ENCODE measurements at places on chromosomes 3 and 15.

DNA sequence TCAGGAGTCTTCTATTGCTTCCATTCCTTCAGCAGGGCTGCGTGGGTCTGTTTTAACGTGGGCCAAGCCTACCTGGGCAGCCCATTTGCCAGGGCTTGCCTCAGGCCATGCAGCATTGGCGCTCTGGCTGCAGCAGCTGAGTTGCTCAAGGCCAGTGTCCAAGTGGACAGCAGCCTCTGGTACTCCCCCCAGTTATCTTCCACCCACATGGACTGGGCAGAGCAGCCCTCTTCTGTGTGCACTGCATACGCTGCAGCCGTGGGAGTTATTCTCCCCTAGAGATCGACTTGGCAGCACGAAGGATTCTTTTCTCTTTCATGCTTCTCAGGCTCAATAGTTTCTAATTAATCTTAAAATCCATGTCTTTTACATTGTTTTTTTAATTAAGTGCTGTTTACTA lies 6.9 kb upstream of the CAPN3 start:
- peaks cover 16% of the 10 kb centered on the region for H3K36me3 ChIP-seq
- H3K27ac ChIP-seq, result no peak overlapping the region
- no peak for DNase-seq
- no peaks in the 10 kb centered on the region for H3K27me3 ChIP-seq
- no peaks in the 10 kb centered on the region for H3K4me1 ChIP-seq

DNA sequence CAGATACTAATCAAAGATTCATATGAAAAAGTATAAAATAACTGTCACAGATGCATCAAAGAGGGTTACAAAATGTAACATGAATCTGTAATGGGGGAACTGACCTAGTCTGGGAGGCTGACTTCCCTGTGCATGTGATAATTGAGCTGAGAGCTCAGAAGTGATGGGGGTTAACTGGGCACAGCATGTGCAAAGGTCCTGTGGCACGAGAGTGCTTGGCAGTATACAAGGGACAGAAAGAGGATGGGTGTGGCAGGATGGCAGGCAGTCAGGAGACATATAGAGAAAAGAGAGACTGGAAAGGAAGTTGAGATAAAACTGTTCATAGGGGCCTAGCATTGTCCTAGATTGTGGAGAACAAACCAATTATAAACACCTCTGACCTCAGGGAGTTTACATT lies 47.8 kb upstream of the IREB2 start:
- H3K4me3 ChIP-seq, result no peak overlapping the region
- no peak overlapping the region for H3K27ac ChIP-seq
- no peak for DNase-seq
- no peaks in the 10 kb centered on the region for H3K4me1 ChIP-seq

GRCh38 chr15:44662478-44663409 lies 718 bp downstream of the SPG11 start:
- H3K4me3 ChIP-seq, result peak overlapping the region; percentile 98
- H3K27me3 ChIP-seq, result no peaks in the 10 kb centered on the region
- peak overlapping the region; percentile 98 for H3K27ac ChIP-seq
- H3K36me3 ChIP-seq, result peaks cover 53% of the 10 kb centered on the region
- DNase-seq, result peak; percentile 83

GRCh38 chr3:132290833-132291232 lies 26.4 kb upstream of the ACP3 start:
- no peak overlapping the region for H3K4me3 ChIP-seq
- no peak for DNase-seq
- no peaks in the 10 kb centered on the region for H3K36me3 ChIP-seq

- no peaks in the 10 kb centered on the region for H3K4me1 ChIP-seq
- no peak for DNase-seq
These were observed 99.7 kb downstream of the ROBO2 start for GRCh38 chr3:77139624-77140023.

DNA sequence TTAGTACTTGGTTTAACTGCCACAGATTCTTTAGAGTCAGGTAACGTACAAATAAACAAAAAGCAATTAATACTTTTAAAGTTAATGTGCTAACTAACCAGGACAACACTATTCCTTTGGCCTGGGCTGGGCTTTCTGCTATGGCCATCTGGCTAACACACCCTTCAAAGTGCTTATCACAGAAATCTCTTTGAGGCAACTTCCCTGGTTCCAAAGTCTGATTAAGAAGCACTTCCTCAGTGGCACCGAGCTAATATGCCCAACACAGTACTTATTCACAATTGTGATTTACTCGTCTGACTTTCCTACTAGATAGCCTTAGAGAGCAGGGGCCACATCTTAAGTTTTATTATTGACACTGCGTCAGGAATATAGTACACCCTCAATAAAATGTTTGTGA lies 191.4 kb downstream of the MEIS2 start:
- no peak overlapping the region for H3K4me3 ChIP-seq
- no peaks in the 10 kb centered on the region for H3K36me3 ChIP-seq
- H3K27me3 ChIP-seq, result no peaks in the 10 kb centered on the region
- H3K4me1 ChIP-seq, result no peaks in the 10 kb centered on the region
- no peak for DNase-seq
- no peak overlapping the region for H3K27ac ChIP-seq

- H3K36me3 ChIP-seq, result no peaks in the 10 kb centered on the region
- peaks cover 8% of the 10 kb centered on the region for H3K4me1 ChIP-seq
- H3K27ac ChIP-seq, result peak overlapping the region; percentile 86
- H3K27me3 ChIP-seq, result no peaks in the 10 kb centered on the region
- H3K4me3 ChIP-seq, result no peak overlapping the region
These were observed 56.4 kb downstream of the TMCC1 start for GRCh38 chr3:129837065-129837642.

DNA sequence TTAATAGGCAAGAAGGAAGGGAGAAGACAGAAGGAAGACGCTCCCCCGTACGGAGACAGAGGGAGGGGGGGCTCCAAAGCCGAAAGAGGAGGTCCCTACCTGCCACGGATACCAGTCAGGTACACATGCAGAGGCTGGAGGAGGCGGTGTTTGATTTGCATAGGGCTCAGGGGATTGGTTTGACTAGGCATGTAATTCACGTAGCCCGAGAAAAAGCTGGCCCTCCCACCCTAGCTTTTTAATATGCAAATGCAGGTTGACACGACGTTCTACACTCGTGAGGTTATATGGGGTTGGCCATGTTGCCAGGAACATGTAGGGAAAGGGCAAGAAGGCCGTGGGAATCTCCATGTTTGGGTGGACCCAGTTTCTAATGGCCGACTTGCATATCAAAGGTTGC lies 29.8 kb downstream of the ZNF592 start:
- no peak overlapping the region for H3K4me3 ChIP-seq
- H3K27me3 ChIP-seq, result no peaks in the 10 kb centered on the region
- H3K4me1 ChIP-seq, result peaks cover 20% of the 10 kb centered on the region
- H3K36me3 ChIP-seq, result peaks cover 42% of the 10 kb centered on the region
- H3K27ac ChIP-seq, result peak overlapping the region; percentile 51
- no peak for DNase-seq

GRCh38 chr15:98767692-98768091 lies 119.4 kb downstream of the IGF1R start:
- no peak overlapping the region for H3K27ac ChIP-seq
- H3K4me3 ChIP-seq, result no peak overlapping the region
- H3K4me1 ChIP-seq, result peaks cover 2% of the 10 kb centered on the region
- H3K36me3 ChIP-seq, result no peaks in the 10 kb centered on the region
- DNase-seq, result no peak
- peaks cover 33% of the 10 kb centered on the region for H3K27me3 ChIP-seq

DNA sequence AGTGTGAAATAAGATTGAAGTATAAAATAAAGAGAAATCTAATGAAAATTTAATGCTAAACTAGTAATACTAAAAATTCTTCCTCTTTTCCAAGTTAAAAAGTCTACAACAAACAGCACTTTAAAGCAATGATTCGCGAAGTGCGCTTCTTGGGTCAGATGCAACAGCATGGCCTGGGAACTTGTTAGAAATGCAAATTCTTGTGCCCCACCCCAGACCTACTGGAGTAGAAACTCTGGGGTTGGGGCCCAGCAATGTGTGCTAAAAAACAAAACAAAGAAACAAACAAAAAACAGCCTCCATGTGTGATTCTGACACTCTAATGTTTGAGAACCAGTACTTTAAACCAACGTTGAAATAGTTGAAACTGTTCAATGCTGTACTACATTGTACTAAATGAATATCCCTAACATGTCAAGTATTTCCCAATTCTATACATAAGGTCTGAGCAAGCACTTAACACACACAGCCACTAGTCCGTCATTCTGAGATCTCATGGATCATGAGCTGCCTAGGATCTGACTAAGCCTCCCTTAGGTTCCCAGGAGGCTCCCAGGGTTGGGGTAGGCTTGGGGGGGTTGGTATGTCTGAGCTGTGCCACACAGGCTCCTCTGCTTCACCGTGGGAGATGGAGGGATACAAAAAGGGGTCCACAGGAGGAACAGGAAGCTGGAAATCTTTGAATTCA lies 6.1 kb downstream of the RASGRP1 start:
- peaks cover 98% of the 10 kb centered on the region for H3K4me1 ChIP-seq
- peak overlapping the region; percentile 96 for H3K4me3 ChIP-seq
- H3K36me3 ChIP-seq, result peaks cover 71% of the 10 kb centered on the region
- H3K27me3 ChIP-seq, result no peaks in the 10 kb centered on the region
- no peak for DNase-seq

DNA sequence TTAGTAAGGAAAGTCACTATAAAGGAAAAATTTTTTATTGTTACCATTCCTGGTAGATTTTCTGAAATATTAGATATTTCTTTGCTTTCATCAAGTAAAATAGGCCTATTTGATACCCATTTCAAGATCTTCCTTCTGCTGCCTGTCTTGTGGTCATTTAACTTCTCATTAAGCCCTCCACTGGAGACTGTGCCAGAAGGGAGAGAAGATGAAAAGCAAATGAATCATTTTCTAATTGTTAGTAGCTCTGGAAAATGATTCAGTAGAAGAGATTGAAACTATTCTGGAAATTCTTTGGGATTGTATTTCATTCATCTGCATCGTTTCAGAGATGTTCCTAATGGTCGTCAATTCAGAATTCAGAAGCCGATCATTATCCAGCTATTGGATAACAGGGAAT lies 3.2 kb downstream of the KCTD6 start:
- H3K4me3 ChIP-seq, result no peak overlapping the region
- no peaks in the 10 kb centered on the region for H3K27me3 ChIP-seq
- peaks cover 69% of the 10 kb centered on the region for H3K4me1 ChIP-seq
- H3K27ac ChIP-seq, result no peak overlapping the region
- peaks cover 12% of the 10 kb centered on the region for H3K36me3 ChIP-seq
- no peak for DNase-seq

GRCh38 chr3:151452841-151453240 lies 8.0 kb downstream of the IGSF10 start:
- no peak for DNase-seq
- peaks cover 40% of the 10 kb centered on the region for H3K27me3 ChIP-seq
- no peaks in the 10 kb centered on the region for H3K36me3 ChIP-seq
- no peak overlapping the region for H3K27ac ChIP-seq
- H3K4me3 ChIP-seq, result no peak overlapping the region
- H3K4me1 ChIP-seq, result peaks cover 3% of the 10 kb centered on the region

GRCh38 chr3:183911763-183912506 lies 27.3 kb upstream of the PARL start:
- no peak overlapping the region for H3K27ac ChIP-seq
- H3K4me1 ChIP-seq, result no peaks in the 10 kb centered on the region
- no peaks in the 10 kb centered on the region for H3K27me3 ChIP-seq
- no peaks in the 10 kb centered on the region for H3K36me3 ChIP-seq

- peaks cover 14% of the 10 kb centered on the region for H3K36me3 ChIP-seq
- peak overlapping the region; percentile 84 for H3K4me3 ChIP-seq
- H3K4me1 ChIP-seq, result peaks cover 66% of the 10 kb centered on the region
- H3K27me3 ChIP-seq, result no peaks in the 10 kb centered on the region
These were observed 33.9 kb downstream of the RAB27A start for GRCh38 chr15:55255714-55256113.

DNA sequence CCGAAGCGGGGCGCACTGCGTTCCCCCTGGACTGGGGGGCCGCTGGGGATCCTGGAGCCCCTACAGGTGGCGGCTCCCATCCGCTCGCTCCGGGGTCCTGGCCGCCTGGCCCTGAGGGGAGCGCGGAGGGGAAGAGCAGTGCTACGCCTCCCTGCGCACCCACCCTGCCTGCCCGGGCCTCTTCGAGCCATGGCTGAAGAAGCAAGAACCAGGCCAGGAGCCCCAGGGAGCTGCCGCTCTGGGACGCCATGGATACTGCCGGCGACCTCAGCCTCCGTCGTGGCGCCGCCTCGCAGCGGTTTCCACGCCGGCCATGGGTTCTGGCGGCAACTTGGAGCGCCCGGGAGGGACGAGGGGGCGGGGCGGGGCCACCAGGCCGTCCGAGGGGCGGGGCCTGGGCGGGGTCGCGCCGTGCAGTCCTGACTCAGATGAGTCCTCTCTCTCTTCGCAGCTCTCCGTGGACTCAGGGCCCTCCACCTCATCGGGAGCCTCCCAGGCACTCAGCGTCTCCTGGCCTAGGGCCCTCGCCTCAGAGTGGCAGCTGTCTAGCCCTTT lies 50.9 kb downstream of the MYL3 start:
- no peaks in the 10 kb centered on the region for H3K27me3 ChIP-seq
- peak overlapping the region; percentile 84 for H3K4me3 ChIP-seq
- peaks cover 12% of the 10 kb centered on the region for H3K4me1 ChIP-seq
- no peak overlapping the region for H3K27ac ChIP-seq
- no peaks in the 10 kb centered on the region for H3K36me3 ChIP-seq

GRCh38 chr3:65633018-65633638 lies 405.6 kb downstream of the MAGI1 start:
- H3K27me3 ChIP-seq, result no peaks in the 10 kb centered on the region
- no peak overlapping the region for H3K27ac ChIP-seq
- DNase-seq, result no peak
- no peak overlapping the region for H3K4me3 ChIP-seq

DNA sequence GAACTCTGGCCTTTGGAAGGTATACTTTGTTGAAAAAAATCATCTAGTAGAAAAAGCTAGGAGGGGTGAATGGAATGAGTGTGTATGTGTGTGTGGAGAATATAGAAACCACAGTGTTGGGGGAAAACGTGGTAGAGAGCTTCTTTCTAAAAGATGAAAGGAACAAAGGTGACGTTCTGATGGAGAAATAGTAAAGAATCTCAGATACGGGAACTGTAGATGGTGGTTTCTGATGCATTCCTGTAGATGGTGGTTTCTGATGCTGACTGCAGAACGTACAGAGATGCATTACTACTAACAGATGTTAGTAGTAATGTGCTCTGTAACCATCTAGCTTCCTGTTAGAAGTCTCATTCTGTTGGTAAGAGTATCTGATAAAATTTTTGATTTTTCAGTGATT lies 60.2 kb downstream of the VPS8 start:
- peaks cover 6% of the 10 kb centered on the region for H3K4me1 ChIP-seq
- DNase-seq, result no peak
- H3K36me3 ChIP-seq, result peaks cover 16% of the 10 kb centered on the region
- H3K27me3 ChIP-seq, result no peaks in the 10 kb centered on the region

Data from effector memory CD8-positive, alpha-beta T cell (primary cell).